ENCODE measurements at places on chromosomes 5 and 9.

DNA sequence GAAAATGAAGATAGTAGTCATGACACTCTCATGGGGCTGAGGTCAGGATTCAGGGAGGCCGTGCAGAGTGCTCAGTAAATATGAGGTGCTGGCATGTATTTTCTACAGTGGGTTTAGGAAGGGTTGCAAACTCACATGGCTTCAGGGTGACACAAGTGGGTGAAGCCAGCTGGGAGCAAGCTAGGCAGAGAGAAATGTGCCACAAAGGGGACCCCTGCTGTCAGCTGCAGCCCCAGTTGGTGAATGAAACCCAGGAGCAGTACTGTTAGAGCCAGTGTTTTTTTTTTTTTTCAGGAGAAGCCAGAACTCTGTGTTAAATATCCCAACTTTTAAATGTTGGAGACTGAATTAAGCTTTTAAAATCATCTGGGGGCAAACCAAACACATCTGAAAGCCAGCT is 75.3 kb downstream of the INSYN2B start:
- no peak for DNase-seq

DNA sequence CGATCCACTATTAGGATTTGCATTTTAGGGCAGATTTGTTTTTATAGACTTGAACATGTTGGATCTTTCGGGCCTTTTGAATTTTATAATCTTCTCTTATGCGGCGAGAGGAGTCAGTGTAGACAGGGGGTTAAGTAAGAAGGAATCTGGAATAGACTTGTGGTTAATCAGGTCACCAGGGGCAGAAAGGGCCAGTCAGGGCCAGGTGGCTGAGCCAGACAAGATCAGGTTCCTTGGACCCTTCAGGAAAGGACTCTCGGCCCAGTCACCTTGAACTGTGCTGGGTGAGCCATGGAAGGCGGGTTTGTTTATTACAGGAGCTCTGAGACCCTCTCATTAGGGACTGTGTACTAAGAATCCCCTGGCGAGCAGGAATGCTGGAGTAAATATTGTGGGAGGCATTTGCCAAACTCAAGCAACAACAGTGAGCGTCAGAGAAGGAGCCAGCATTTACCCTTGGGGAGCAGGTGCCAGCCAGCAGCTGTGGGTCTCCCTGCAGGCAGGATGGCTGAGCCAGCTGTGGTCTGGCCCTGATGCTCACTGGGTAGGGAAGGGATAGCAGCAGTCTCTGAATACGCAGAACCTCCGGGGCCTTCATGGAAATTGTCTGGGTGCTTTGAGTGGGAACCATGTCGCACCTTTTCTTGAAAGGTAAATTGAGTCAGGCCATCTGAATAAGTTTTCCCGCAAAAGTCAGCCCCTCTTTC is 79.2 kb downstream of the UBE2QL1 start:
- DNase-seq, result no peak

- DNase-seq, result no peak
These were observed 242.5 kb downstream of the BNC2 start for GRCh38 chr9:16627967-16628366.

- DNase-seq, result no peak
These were observed 599.9 kb downstream of the SEMA5A start for GRCh38 chr5:8945972-8946371.

DNA sequence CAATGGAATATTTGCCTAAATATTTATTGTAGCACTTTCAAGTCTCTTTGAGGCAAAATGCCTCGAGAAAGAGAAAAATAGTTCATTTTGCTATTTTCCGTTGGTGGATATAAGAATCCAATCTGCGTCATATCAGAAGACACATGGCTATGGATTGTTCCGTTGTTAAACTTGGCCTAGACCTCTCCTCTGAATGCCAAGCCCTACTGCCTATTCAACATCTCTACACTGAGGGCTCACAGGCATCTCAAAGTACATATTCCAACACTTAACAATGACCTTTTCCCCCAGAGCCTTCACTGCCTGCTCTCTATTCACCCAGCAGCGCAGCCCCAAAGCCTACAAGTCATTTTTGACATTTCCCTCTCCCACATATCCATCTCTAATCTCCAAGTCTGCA is 350.1 kb downstream of the GLIS3 start:
- no peak for DNase-seq

- no peak for DNase-seq
These were observed 161.4 kb downstream of the PIK3R1 start for GRCh38 chr5:68376935-68377334.

DNA sequence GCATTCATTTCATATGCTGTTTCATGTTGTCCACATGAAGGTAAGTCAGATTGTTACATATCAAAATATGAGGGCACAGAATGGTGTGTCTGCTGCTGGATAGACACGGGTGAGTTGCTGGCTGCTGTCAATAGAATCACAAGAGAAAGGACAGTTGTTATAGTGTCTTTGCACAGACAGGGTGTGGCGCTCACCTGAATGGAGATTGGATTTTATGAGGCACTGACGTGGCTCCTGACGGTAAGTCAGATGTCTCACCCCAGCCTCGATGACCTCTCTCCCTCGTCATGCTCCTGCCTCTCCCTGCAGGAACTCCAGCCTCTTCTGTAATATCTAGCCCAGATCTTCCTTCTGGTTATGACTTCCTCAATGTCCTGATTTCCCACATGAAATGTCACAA is 75.4 kb upstream of the SELENOP start:
- no peak for DNase-seq

GRCh38 chr5:60613826-60614225 is 86.1 kb downstream of the DEPDC1B start:
- no peak for DNase-seq

Data from T-helper 1 cell (primary cell).